Dorsolateral prefrontal cortex (tissue), 122 donors: ENCODE measurements at places on chromosomes 13 and 19. TPM values are rescaled to one million over a fixed set of nuclear protein-coding genes. Genes with fewer than 3 reads are reported as not detected.

Gene NFKBIB
- total RNA-seq, result 20.7 TPM

Gene PABPC3
- 0.22 TPM for total RNA-seq

Gene ZNF440
- total RNA-seq, result 18.3 TPM

Gene KCTD4
- total RNA-seq, result 7.1 TPM

Gene KLK8
- not detected for total RNA-seq

Gene ETV2
- not detected for total RNA-seq

Gene ERFL
- 1.4 TPM for total RNA-seq

Gene PRODH2
- total RNA-seq, result not detected

Gene ARHGAP33
- 91.0 TPM for total RNA-seq

Gene KLK2
- total RNA-seq, result not detected

Gene STARD13
- 61.9 TPM for total RNA-seq

Gene KIR3DL3
- not detected for total RNA-seq

Gene TPTE2
- 0.82 TPM for total RNA-seq

Gene NALCN
- 99.5 TPM for total RNA-seq

Gene GRK1
- total RNA-seq, result 0.14 TPM

Gene DAPK3
- 65.6 TPM for total RNA-seq

Gene ATP8B3
- 1.2 TPM for total RNA-seq

Gene PNMA8C
- 39.8 TPM for total RNA-seq

Gene FAM124A
- total RNA-seq, result 24.6 TPM

Gene NOTCH3
- total RNA-seq, result 24.7 TPM
